ENCODE measurements at places on chromosomes 7 and 10. TPM values are rescaled to one million over a fixed set of nuclear protein-coding genes. Genes with fewer than 3 reads are reported as not detected.

The GPER1 gene
- total RNA-seq = 6.0 TPM

The LIPM gene
- total RNA-seq = not detected

The MEOX2 gene
- 4.5 TPM for total RNA-seq

The FAM221A gene
- total RNA-seq = 0.73 TPM

The PRRT4 gene
- 0.16 TPM for total RNA-seq

The AKR1C4 gene
- not detected for total RNA-seq

The IGFBP1 gene
- total RNA-seq = 0.12 TPM

The SPDYE6 gene
- total RNA-seq = not detected

The PPRC1 gene
- total RNA-seq = 35.5 TPM

The LRWD1 gene
- 15.3 TPM for total RNA-seq

The TSPAN13 gene
- total RNA-seq = 1.1 TPM

The C7orf25 gene
- 12.5 TPM for total RNA-seq

The UNC5B gene
- total RNA-seq = 36.1 TPM

The TWIST1 gene
- total RNA-seq = 322 TPM

The DCLRE1A gene
- total RNA-seq = 3.9 TPM

The MARCHF5 gene
- 10.3 TPM for total RNA-seq

The FAM185A gene
- total RNA-seq = 7.5 TPM

The CALML3 gene
- total RNA-seq = 0.12 TPM

The MYH16 gene
- total RNA-seq = not detected

The STEAP2 gene
- total RNA-seq = 50.0 TPM

The LGI1 gene
- total RNA-seq = 0.12 TPM

The AKR1C8 gene
- not detected for total RNA-seq

The POLR2J2 gene
- total RNA-seq = 6.9 TPM

The MMD2 gene
- total RNA-seq = not detected

The NEUROD6 gene
- total RNA-seq = not detected

The SUMF2 gene
- total RNA-seq = 218 TPM

The CFAP46 gene
- 0.49 TPM for total RNA-seq

The ACBD7 gene
- 0.32 TPM for total RNA-seq

The PGAM2 gene
- 0.32 TPM for total RNA-seq

The AGR3 gene
- total RNA-seq = not detected

The HERC4 gene
- total RNA-seq = 120 TPM

The ATOH7 gene
- not detected for total RNA-seq

The SYT15 gene
- 0.16 TPM for total RNA-seq

The OPN4 gene
- not detected for total RNA-seq
